ENCODE measurements at places on chromosomes 2 and 18.

- DNase-seq = no peak
Observed at GRCh38 chr2:42770288-42771131, 6.6 kb upstream of the OXER1 start.

GRCh38 chr2:79721966-79722365 lies 209.1 kb downstream of the CTNNA2 start:
- DNase-seq = no peak

DNA sequence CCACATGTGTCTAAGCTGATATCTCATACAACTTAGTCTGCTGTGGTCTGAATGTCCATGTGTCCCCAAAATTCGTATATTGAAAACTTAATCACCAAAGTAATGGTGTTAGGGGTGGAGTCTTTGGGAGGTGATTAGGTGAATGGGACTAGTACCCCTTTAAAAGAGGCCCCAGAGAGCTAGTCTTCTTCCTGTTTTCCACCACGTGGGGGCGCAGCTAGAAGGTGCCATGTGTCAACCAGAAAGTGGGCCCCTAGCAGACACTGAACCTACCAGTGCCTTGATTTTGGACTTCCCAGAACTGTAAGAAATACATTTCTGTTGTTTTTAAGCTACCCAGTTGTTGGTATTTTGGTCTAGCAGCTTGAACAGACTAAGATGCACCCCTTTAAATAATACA lies 86.6 kb downstream of the ASB1 start:
- DNase-seq = peak; percentile 50

GRCh38 chr2:26640331-26640745 lies 828 bp downstream of the CIB4 start:
- no peak for DNase-seq

GRCh38 chr2:99695130-99695943 lies 205.5 kb upstream of the REV1 start:
- no peak for DNase-seq

- no peak for DNase-seq
Observed at GRCh38 chr2:147621656-147622197, 223.1 kb upstream of the ACVR2A start.

- no peak for DNase-seq
Observed at GRCh38 chr18:37252342-37252741, 313.3 kb downstream of the CELF4 start.

- DNase-seq = no peak
Observed at GRCh38 chr18:24089076-24089475, 49.8 kb upstream of the CABYR start.

DNA sequence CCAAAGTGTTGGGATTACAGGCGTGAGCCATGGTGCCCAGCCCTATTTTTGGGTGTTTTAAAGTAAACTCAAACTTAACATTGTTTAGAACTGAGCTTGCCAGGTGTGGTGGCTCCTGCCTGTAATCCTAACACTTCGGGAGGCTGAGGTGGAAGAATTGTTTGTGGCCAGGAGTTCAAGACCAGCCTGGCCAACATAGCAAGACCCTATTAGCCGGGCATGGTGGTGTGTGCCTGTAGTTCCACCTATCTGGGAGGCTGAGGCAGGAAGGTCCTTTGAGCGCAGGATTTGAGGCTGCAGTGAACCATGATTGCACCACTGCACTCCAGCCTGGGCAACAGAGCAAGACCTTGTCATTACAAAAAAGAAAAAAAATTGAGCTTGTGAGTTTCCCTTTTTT lies 17.5 kb downstream of the SFTPB start:
- no peak for DNase-seq

- no peak for DNase-seq
Observed at GRCh38 chr2:47580855-47581600, 178.1 kb downstream of the MSH2 start.

GRCh38 chr2:44707945-44708660 lies 233.4 kb upstream of the SIX3 start:
- no peak for DNase-seq

DNA sequence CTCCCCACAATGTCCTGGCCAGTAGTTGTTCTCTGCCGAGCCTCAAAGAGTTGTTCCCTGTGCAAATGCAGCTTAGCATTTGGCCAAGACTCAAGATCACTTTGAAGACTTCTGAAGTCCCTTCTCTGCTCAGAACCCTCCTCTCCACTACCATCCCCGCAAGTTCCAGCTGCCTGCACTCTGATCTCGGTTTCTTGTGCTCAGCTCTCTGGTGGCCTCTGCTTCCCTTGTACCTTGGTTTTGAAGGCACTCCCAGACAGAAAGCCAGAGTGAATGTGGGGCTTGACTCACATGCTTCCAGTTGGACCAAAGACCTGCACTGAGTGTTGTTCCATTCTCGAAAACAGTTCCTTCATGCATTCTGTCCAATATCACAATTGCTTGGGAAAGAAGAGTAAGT lies 28.6 kb downstream of the CRACDL start:
- no peak for DNase-seq

- DNase-seq = peak; percentile 48
Observed at GRCh38 chr2:43224571-43225092, 1.8 kb downstream of the ZFP36L2 start.

DNA sequence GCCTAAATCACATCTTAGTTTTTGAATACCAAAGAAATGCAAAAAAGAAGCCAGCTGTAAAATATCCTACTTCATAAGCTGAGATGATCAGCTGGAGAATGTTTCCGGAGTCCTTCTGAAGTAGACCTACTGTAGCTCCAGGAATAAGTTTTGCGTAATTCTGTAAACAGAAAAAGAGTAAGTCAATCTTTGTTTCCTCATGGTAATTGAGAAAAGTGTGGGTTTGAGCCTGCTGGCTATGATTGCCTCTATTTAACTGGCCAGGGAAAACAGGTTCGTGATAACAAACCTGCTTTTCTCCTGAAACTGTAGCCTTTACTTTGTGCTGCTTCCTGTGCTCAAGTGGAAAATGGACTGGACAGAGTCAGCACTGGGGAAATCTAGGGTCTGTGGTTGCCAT lies 58.2 kb downstream of the ITGB6 start:
- DNase-seq = no peak

DNA sequence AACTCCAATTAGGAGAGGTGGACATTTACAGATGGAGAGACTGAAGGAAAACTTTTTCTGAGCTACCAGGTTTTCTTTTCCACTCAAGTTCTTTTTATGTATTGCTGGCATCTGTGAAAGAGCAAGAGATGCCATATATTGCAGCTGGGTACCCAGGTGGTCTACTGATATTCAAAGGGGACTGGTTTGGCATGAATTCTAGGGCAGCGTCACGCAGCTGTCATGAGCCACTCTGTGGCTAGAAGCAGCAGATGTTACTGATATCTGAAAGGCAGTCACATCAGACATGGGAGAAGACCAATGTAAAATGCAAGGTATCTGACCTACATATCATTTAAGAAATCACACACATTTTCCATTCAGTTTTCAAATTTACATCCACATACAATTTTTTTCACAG lies 408.8 kb downstream of the GALNT13 start:
- no peak for DNase-seq

DNA sequence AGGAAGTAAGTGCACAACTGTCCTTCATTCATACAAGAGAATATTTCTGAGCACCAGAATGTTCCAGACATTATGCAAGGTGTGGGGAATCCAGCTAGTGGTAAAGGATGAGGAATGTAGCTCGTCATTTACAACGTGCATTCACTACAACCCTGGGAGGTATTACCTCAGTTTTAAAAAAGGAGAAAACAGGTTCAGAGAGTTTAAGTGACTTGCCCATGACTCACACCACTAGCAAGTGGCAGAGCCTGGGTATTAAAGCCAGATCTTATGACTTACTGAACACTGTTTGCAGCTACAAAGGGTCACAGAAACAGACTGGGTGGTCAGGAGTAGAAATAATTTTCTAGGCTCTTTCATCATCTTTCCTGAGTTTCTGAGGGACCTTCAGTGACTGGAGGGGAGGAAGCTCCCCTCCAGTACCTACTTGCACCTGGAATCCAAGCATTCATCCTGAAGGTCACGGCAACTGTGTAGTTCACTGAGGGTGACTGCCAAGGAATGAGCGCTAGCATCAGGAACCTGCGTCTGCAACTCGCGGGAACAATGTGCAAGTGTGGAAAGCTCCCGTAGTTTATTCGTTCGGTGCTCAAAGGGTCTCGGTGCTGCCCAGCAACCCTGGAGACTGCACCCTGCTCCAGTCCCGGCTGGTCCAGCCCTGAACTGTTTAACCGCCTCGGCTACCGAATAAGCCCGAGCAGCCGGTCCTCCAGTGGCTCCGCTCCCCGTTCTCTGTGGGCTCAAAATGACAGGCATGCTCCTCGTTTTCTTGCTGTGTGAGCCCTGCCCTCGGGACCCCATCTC lies 647 bp downstream of the CCDC121 start:
- DNase-seq = no peak

DNA sequence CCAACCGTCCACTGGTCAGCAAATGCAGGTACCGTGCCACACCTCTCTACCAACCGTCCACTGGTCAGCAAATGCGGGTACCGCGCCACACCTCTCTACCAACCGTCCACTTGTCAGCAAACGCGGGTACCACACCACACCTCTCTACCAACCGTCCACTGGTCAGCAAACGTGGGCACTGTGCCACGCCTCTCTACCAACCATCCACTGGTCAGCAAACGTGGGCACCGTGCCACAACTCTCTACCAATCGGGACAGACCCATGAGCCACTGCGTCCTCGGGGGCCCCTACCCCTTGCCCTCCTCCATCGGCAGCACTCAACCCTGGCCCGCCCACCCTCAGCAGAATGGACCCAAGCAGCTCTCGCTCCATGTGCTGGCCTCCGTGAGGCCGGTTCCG lies 226.4 kb upstream of the SALL3 start:
- DNase-seq = no peak

GRCh38 chr2:152466041-152466440 lies 131.1 kb downstream of the FMNL2 start:
- DNase-seq = no peak

DNA sequence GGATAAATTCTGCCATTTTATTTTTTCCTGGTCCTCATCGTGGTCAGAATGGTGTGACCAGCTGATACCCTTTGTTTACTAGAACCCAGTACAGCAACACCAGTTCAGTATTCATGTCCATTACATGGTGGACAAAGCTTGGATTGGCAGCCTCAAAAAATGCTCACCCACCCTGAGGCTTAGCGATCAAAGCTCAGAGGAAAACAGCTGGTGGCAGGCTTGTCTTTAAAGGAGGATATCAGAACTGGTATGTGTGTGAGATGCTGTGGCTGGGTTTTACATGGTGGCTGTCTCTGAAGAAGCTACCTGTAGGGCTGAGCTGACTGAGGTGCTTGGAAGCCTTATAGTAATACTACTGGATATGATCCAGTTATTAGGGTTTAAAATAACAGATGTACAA lies 471.1 kb upstream of the MEX3C start:
- no peak for DNase-seq

- no peak for DNase-seq
Observed at GRCh38 chr2:67037655-67038054, 359.5 kb upstream of the ETAA1 start.

GRCh38 chr2:239181903-239182581 lies 218.8 kb downstream of the HDAC4 start:
- no peak for DNase-seq

DNA sequence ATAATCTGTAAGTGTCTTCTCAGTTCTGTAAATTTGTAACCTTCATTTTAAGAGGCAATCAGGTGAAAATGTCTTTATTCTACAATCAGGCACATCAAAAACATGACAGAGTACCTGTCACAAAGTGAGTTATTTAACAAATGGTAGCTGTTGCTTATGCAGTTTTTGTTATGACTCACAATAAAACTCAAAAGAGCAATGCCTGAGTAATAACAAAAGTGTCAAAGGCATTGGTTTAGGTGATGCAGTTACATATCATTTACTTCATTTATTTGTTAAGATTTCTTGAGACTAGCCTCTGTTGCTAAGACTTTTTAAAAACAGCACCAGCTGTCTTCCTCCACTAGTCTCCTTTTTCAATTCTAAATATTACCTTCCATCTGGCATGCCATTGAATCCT lies 177.8 kb downstream of the KIAA1328 start:
- DNase-seq = no peak

GRCh38 chr2:180706694-180707093 lies 273.7 kb upstream of the UBE2E3 start:
- DNase-seq = no peak

DNA sequence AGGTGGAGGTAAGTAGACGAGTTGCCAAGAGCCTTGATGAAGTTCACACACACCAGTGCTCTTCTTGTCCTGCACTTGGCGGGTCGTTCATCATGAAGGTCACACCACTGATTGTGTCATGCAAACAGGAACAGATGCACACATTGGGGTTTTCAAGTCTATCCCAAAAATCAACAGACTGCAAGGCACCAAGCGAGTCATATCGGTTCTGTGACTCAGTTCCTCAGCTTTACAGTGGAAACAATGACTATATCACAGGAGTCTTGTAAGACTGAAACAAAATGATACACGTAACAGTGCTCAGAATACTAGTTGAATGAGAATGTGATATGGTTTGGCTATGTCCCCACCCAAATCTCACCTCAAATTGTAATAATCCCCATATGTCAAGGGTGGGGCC lies 526.9 kb upstream of the ID2 start:
- peak; percentile 34 for DNase-seq

- peak; percentile 40 for DNase-seq
Observed at GRCh38 chr2:74849228-74849892, 15.4 kb downstream of the HK2 start.

- no peak for DNase-seq
Observed at GRCh38 chr2:133718688-133719201, 150.5 kb upstream of the NCKAP5 start.

- no peak for DNase-seq
Observed at GRCh38 chr2:220930271-220931076, 641.6 kb downstream of the EPHA4 start.

DNA sequence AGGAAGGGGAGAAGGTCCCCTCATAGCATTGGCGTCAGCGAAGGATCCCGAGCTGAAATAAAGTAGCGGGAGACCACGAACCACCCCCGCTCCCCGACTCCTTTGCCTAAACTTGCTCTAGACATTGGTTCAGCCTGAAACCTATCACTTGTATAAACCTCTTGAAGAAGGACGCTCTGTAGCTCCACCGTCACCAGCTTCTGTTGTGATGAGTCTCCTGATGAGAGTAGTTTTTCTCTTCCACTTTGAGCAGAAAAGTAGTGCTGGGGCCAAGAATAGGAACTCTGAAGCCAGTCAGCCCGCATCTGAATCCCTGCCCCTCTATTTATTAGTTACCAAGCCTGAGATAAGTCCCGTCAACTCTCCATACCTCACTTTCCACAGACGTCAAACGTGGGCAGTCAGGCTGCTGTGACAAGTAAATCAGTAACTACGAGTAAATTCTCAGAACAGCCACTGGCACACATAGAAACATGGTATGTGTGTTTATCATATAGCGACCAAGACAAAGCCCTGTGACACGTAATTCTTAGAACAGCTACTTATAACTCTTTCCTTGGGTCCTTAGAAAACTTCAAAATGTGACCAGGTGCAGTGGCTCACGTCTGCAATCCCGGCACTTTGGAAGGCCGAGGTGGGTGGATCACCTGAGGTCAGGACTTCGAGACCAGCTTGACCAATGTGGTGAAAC lies 61.7 kb downstream of the CD226 start:
- peak; percentile 41 for DNase-seq

GRCh38 chr2:37585982-37586621 lies 85.3 kb downstream of the CDC42EP3 start:
- peak; percentile 74 for DNase-seq

- no peak for DNase-seq
Observed at GRCh38 chr18:68033466-68033865, 516.9 kb upstream of the DSEL start.

- DNase-seq = no peak
Observed at GRCh38 chr2:37918742-37919186, 6.3 kb upstream of the RMDN2 start.

GRCh38 chr2:102110596-102111334 lies 31.8 kb upstream of the IL1R1 start:
- DNase-seq = no peak

Measured in stimulated activated CD4-positive, alpha-beta T cell treated with anti-CD3 and anti-CD28 coated beads, Interleukin-2, amount 100 ng/mL, for 24 hours (primary cell).